ENCODE measurements at places on chromosomes 3 and 15.

- no peaks in the 10 kb centered on the region for H3K36me3 ChIP-seq
- no peak for DNase-seq
- H3K27me3 ChIP-seq: no peaks in the 10 kb centered on the region
- H3K4me3 ChIP-seq: no peak overlapping the region
- H3K27ac ChIP-seq: no peak overlapping the region
These were observed 54.7 kb downstream of the RPL39L start for GRCh38 chr3:187084580-187084979.

DNA sequence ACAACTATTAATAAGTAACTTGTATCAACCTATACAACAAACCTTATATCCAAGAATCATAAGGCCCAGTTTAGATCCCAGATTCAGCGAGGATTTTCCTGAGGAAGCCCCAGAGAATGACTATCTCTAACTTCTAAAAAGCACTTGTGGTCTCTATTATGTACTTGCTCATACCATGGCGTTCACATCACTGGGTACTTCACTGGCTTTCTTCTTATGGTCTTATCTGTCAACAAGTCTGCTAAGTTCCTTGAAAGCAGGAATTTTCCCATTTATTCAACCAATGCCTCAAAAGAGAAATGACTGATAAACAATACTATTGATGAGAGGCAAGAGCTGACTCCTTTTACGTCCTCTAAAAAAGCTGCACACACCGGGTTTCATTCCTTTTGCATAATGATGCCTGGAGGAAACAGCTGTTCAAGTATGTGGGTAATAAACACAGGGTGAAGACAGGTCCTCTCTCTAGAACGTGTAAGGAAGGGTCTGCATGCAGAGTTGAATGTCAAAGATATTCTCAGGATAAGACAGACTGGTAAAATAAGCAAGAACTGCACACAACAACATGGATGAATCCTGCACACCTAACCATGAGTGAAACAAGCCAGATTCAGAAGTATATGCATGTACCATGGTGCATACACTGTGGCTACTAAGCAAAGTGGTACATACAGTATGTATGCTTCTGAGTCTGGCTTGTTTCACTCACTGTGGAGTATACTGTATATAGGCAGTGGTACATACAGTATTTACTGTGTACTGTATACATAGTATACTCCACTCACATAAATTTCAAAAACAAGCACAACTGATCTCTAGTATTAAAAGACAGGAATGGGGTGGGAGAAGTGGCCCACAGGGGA is 408.7 kb downstream of the SHQ1 start:
- no peak for DNase-seq
- H3K27ac ChIP-seq: no peak overlapping the region
- no peaks in the 10 kb centered on the region for H3K27me3 ChIP-seq

DNA sequence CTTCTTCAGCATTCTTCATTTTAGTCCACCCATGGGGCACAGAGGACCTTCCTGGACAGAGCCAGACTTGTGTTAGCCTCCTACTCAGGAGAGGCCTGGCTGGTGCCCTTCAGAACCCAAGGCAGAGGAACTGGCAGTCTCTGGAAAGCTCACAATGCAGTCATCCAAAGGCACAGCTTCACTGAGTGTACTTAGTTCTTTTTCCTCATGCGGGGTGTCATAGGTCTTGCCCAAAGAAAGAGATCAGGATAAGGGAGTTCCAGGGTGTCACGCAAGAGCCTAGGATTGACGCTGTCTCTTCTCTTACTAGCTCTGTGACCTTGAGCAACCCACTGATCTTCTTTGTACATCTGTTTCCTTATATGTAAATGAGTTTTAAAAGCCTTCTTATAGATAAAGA is 58.7 kb downstream of the CD200 start:
- peaks cover 25% of the 10 kb centered on the region for H3K4me1 ChIP-seq
- no peak for DNase-seq
- no peaks in the 10 kb centered on the region for H3K36me3 ChIP-seq
- no peaks in the 10 kb centered on the region for H3K27me3 ChIP-seq
- H3K4me3 ChIP-seq: no peak overlapping the region

DNA sequence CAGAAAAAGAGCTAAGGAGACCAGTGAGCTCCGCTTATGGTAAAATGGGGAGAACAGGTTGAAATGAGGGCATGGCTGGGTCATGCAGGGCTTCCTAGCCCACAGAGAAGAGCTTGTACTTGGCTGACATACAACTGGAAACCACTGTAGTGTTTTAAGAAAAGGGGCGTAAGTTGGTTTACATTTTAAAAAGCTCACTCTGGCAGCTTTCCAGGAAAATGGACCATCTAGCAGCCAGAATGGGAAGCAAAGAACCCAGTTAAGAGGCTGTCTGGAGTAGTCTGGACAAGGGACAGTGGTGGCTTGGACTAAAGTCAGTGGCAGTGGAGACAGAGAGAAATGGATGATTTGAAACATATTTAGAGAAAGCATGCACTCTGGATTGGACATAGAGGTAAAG is 1.9 kb downstream of the MORC1 start:
- no peak for DNase-seq
- H3K27me3 ChIP-seq: no peaks in the 10 kb centered on the region
- H3K36me3 ChIP-seq: no peaks in the 10 kb centered on the region
- no peaks in the 10 kb centered on the region for H3K4me1 ChIP-seq
- H3K27ac ChIP-seq: no peak overlapping the region

- H3K27me3 ChIP-seq: no peaks in the 10 kb centered on the region
- DNase-seq: no peak
- H3K36me3 ChIP-seq: no peaks in the 10 kb centered on the region
- H3K27ac ChIP-seq: no peak overlapping the region
- H3K4me1 ChIP-seq: no peaks in the 10 kb centered on the region
These were observed 31.6 kb upstream of the GATA2 start for GRCh38 chr3:128524374-128525299.

DNA sequence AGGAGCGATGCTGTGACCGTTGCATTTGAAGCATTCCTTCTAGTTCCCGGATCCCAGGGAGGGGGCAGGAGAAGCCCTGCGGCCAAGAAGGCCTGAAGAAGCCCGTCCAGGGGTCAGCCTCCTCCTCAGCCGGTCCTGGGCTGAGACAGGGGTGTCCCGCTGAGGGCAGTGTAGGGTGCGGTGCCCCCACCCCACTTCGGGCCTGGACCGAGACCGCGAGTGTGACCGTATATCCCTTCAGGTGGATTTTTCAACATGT is 2.8 kb downstream of the OCA2 start:
- H3K27ac ChIP-seq: no peak overlapping the region
- H3K4me3 ChIP-seq: no peak overlapping the region
- H3K4me1 ChIP-seq: peaks cover 7% of the 10 kb centered on the region
- H3K27me3 ChIP-seq: no peaks in the 10 kb centered on the region

GRCh38 chr3:17456046-17456445 is 286.4 kb downstream of the TBC1D5 start:
- no peak overlapping the region for H3K4me3 ChIP-seq
- no peaks in the 10 kb centered on the region for H3K27me3 ChIP-seq
- no peak overlapping the region for H3K27ac ChIP-seq
- DNase-seq: no peak

DNA sequence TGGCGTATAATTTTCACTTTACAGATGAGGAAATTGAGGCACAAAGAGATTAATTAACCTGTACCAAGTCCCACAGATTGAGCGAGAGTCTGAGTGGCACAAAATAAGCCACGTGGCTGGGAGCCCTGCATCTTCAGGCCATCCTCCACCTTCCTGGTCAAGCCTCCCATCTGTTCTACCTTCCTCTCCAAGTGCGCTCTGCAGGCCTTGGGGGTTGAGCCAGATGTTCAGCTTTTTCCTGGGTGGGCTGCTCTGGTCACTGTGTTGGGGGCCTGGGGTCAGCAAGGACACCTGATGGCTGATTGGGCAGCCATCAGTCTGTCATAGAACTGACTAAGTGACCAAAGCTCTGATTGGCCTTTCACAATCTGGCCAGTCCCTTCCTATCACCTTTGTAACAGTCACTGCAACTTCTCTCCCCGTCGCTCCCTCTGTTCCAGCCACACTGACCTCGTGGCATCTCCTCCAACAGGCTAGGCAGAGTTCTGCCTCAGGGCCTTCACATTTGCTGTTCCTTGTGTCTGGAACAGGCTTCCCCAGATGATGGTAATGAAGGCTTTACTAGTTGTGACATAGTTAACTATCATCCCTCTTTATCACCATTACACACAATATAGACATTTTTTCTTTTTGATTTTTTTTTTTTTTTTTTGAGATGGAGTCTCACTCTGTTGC is 46.8 kb downstream of the SCN5A start:
- DNase-seq: no peak
- H3K27ac ChIP-seq: no peak overlapping the region
- no peaks in the 10 kb centered on the region for H3K4me1 ChIP-seq
- H3K27me3 ChIP-seq: no peaks in the 10 kb centered on the region
- no peak overlapping the region for H3K4me3 ChIP-seq
- H3K36me3 ChIP-seq: no peaks in the 10 kb centered on the region

DNA sequence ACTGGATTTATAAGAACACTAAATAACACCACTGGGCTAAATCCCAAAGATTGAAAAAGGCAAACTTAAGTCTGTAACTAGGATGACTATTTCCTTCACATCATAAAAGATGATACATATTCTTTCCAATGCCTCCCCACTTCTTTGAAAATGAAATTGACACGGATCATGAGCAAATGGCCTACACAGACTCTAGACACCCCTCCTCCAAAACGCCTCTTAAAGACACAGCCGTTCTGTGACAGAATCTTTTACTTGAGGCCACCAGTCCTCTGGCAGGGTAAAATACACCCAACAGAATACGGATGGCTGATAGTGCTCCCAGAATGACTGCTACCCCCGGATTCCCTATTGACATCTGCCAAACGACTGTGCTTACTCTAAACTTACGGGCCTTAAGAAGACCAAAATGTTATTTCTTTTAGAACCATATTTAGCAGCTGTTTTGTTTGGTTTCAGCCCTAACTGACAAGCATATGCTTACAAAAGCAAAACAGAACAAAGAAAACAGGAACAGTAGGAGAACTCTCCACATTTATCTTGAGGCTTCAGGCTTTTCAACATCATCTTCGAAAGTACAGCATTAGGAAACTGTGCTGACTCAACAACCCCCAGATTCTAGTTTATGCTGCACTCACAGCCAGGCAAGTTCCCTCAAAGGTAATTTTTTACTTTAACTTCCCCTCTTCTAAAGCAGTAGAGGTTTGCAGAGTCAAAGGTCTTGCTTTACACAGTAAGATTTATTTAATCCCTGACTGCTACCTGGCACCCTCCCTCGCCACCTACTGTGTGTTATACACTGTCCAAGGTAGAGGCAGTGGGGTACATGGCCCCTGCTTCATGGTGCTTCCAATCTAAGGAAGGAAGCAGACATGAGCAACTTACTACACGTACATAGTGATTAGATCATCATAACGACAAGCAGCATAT is 84.3 kb downstream of the TNIK start:
- no peaks in the 10 kb centered on the region for H3K27me3 ChIP-seq
- DNase-seq: no peak
- H3K4me1 ChIP-seq: peaks cover 8% of the 10 kb centered on the region
- H3K27ac ChIP-seq: no peak overlapping the region
- no peaks in the 10 kb centered on the region for H3K36me3 ChIP-seq

DNA sequence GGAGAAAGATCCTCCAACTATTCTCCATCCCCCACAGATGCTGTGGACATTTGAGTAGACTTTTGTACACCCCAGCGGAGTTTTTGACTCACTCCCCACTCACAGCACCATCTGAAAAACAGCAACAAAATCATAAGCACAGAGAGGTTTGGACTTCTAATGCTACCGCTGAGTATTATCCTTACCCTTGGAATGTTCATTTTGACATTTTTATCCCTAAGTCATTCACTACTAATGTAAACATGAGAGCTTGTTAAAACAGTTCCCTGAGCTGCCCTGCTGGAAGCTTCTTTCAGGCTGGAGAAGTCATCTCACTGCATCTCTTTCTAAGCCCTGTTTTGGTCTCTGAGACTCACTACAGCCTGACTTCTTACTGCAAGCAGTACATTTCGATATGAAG is 1045.9 kb downstream of the MCTP2 start:
- H3K4me3 ChIP-seq: no peak overlapping the region
- H3K27ac ChIP-seq: no peak overlapping the region
- H3K4me1 ChIP-seq: no peaks in the 10 kb centered on the region

GRCh38 chr15:67945951-67946700 is 106.3 kb upstream of the RNU6-1 start:
- no peaks in the 10 kb centered on the region for H3K36me3 ChIP-seq
- peaks cover 58% of the 10 kb centered on the region for H3K4me1 ChIP-seq
- H3K4me3 ChIP-seq: 0 out of 2 replicates have a peak overlapping the region, but pooled peaks have one; percentile 0

DNA sequence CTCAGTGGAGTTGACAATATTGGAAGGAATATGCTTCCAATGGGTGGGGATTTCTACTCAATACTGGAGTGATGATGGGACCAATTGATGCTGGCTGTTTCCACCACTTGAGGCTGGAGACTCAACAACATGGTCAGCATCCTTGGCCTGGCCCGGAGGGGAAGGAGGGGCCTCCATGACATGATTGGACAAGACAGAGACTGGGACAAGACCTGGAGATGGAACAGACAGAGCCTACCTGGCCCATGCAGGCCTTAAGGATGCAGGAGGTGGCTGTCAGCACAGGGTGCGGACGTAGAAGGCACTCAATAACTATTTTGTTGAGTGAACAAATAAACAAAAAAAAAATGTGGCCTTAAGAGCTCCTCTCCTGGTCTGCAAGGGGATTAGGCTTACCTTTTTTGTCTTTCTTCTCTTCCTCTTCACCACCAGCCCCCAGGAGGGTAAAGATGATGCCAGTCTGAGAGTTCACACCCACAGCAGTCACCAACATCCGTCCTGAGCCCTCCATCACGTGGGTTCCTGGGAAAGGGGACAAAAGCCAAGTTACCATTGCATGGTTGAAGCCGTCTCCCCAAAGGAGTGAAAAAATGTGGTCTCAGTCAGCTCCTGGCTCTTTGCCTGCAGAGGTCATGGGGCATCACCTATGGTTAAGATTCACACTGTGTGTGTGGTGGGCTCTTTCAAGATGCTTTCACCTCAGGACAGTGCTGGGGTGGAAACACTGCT is 67.1 kb upstream of the SEC13 start:
- no peak overlapping the region for H3K27ac ChIP-seq
- no peaks in the 10 kb centered on the region for H3K4me1 ChIP-seq
- no peak overlapping the region for H3K4me3 ChIP-seq

DNA sequence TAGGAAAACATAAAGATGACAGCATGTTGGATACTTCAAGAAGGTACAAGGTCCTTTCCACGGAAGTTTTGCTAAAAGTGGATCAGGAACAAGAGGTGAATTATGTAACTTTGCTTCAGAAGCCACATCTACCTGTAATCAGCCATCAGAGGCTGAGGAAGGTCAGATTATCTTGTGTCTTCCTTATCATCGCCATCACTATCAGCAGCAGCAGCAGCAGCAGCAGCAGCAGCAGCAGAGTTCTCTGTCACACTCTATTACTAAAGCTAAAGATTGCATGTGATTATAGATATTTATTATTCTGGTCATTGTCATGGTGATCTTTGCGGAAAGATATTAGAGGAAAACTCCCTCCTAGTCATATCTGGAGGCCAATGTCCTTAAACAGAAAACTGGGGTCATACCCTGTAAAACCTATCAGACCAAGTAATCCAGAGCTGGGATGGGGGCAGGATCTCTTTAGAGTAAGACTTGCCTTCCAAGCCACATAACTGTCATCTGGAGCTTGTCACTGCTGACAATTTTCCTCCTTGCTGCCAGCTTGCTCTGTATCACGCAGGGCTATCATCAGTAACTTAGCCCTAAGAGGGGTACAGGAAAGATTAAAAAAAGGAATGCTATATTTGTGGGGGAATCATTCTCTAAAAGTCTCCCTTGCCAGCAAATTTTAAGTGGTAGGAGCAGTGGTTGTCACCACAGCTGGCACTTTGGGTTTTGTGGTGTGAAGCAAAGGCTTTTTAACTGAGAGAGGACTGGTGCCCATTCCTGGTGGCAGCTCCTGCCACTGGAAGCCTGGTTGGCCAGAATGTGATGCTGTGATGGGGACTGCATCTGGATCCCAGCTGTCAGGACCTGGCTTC is 130.9 kb upstream of the RASGRP1 start:
- no peak for DNase-seq
- H3K4me3 ChIP-seq: no peak overlapping the region
- no peak overlapping the region for H3K27ac ChIP-seq
- H3K4me1 ChIP-seq: no peaks in the 10 kb centered on the region
- H3K36me3 ChIP-seq: no peaks in the 10 kb centered on the region
- H3K27me3 ChIP-seq: no peaks in the 10 kb centered on the region

All from Caco-2 (cell line).